ENCODE measurements at places on chromosomes 3 and 15.
A peak's percentile ranks its signal among the peaks of the same experiment; 100 is the strongest.

- no peak for DNase-seq
Observed at GRCh38 chr15:101539930-101540329, 50.4 kb upstream of the PCSK6 start.

DNA sequence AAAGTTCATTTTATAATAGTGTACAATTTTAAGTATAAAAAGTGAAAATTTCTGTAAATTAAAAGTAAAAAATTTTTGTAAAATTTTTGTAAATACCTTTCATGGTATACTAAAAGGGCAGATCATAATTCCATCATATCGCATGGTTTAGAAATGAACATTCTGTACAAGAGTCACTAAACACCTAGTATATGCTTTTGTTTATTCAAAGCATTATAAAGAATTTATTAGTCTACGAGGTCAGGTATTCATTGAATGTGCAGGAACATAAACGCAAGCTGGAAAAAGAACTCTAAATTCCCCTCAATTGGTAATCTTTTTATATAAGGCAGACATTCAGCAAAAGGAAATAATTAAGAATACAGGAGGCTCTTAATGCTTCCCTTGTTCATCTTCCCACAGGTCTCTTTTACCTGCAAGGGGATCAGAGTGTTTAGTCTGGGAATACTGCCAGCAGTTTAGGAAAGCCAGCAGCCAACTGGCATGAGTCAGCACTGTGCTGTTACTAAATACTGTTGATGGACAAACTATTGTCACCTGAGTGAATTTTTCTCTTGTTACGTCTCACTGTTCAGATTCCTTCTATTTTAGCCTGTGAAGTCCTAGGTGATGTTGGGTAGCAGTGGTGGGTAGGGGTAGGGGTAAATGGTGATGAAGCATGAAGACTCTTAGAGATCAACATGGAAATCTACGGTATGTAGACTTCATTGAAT lies 70.1 kb downstream of the UQCC5 start:
- no peak for DNase-seq

DNA sequence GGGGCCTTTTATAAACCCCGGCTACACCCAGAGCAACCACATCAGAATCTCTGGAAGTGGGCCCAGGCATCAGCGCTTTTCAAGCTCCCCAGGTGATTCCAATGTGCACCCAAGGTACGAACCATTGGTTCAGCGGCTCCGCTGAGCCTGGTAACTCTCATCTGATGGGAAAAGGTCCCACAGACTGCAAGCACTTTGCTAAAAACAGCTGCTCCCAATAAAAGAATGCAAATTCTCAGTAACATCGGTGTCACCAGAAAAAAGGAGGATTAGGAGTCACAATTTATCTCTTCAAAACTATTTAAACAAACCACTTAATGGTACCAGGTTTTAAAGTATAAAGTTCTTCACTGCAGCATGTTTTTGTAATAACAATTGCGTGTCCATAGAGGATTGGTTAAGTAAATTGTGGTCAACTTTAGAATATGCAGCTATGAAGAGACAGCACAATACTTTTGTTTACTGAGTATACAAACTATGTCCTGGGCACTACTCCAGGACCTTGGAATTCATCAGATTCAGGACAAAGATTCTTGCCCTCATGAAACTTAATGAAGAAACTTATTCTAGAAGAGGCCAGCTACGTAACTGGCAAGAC lies 660.7 kb upstream of the ADAMTS9 start:
- DNase-seq: no peak

- DNase-seq: no peak
Observed at GRCh38 chr15:29039466-29040369, 153.9 kb downstream of the APBA2 start.

DNA sequence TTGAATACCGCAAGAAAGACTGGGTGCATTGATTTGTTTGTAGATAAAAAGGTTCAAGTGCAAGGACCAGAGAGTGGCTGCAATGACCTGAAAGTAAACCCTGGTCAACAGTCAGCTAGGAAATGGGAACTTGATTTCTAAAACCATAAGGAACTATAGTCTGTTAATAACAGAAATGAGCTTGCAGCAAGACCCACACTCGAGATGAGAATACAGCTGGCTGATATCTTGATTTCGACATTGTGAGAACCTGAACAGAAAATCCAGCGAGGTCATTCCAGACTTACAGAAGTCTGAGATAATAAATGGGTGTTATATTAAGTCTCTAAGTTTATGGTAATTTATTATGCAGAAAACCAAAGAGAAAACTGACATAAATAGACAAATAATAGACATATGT lies 177.3 kb downstream of the NFKBIZ start:
- no peak for DNase-seq

DNA sequence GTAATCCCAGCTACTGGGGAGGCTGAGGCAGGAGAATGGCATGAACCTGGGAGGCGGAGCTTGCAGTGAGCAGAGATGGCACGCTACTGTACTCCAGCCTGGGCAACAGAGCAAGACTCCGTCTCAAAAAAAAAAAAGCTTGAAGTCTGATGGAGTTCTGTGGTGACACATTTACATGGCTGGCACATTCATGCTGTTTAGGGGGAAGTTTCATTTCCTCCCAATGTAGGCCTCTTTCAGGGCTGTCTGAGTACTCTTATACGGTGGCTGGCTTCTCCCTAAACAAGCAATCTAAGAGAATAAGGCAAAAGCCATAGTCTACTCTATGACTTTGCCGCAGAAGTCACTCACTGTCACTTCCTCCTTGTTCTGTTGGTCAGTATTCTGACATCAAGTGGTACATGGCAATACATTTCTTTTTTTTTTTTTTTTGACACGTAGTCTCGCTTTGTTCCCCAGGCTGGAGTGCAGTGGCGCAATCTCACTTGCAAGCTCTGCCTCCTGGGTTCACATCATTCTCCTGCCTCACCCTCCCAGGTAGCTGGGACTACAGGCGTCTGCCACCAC lies 41.2 kb downstream of the OIP5 start:
- no peak for DNase-seq

DNA sequence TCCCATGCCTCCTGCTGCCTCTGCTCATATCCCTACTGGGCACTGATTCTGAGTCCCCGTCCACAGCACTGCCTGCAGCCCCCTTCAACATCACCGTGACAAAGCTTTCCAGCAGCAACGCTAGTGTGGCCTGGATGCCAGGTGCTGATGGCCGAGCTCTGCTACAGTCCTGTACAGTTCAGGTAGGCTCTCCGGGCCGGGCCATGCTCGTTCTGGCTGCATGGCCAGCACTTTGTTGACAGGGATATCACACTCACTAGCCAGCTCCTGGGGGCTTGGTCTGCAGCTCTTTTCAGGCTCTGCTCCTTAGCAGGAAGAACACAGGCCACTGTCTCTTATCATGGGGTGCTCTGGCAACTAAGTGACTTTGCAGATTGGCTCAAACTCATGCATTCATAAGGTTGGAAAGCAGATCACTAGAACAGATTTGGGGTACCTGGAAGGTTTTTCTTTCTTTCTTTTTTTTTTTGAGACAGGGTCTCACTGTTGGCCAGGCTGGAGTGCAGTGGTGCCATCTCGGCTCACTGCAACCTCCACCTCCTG lies 6.0 kb downstream of the TYRO3 start:
- DNase-seq: no peak

DNA sequence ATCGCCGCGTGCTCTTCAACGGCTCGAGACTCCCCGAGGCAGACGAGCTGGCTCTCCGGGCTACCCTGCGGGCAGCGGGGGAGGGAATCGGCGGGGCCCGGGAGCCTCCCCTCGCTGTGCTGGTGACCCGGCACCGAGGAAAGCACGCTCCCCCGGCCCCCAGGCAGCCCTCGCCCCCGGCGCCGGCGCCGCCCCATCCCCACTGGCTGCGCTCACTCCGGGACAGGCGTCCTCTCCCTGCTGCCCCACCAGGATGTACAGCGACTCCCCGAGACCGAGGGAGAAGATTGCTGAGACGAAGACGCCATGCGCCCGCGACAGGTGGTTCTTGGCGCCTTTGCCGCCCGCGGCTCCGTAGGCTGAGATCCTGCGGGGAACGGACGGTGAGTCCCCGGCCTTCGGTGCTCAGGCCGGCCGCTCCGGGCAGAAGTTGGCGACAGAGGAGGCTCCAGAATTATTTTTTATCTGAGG lies 1.7 kb downstream of the LTK start:
- no peak for DNase-seq

GRCh38 chr15:79160211-79160610 lies 69.6 kb upstream of the RASGRF1 start:
- no peak for DNase-seq

DNA sequence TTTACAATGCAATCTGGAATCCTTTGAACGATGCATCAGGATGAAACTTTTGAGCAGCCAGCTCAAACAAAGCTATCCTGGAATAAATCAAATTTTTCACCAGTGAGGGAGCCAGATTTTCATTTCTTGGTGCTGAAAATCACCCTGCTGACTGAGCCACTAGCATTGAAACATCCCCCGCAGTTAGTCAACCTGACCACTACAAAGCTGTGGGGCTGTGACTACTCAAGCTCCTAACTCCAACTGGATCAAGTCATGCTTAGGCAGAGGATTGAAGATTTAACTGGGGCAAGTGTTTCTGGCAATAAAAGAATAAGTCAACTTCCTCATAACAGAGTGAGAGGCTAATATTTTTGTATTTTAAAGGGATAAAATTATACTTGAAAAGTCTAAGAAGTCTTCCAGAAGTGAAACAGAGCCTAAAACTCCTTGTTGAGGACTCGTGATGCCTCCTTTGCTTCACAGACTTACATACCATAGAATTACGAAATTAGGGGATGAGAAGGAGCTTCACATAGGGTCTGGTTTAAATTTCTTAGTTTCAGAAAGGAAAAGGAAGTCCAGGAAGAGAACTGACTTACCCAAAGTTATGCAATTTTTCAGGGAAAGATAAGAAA lies 177.8 kb downstream of the SERPINI1 start:
- DNase-seq: no peak

DNA sequence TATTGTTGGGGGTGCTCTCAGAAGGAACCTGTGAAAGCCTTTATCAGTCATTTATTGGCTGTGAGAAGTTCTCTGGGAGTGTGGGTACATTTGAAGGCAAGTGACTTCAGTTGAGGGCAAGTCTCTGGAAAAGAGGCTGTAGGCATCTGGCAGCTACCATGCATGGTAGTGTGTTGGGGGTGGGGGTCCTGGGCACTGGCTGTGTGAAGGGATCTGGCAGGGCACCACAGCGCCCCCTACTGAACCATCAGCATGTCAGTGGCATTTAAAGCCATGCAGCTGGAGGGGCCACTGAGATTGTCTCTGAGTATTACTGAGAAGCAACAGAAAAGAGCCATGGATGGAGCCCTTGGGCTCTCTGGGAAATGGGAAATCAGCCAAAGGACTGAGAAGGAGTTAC lies 30.6 kb downstream of the CRTAP start:
- no peak for DNase-seq

- no peak for DNase-seq
Observed at GRCh38 chr3:149395107-149396089, 17.9 kb upstream of the TM4SF1 start.

DNA sequence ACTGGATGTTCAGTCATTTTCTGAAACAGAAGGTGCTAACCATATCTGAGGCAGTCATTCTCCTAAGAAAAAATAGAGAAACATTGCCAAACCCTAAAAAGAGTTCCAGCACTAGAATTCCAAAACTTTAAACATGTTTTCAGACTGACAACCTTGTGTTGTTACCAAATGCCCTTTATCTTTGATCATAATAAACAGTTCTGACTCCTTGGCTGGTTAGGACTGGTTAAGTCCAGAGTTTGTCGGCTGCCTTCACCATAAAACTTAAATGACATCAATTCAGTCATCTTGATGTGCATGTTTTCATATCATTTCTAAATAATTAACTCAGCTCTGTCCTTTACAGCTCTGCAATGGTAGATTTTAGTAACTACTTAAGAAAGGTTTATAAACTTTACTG lies 68.0 kb downstream of the COL8A1 start:
- no peak for DNase-seq

- DNase-seq: no peak
Observed at GRCh38 chr3:115930922-115931321, 307.6 kb downstream of the GAP43 start.

GRCh38 chr3:45104715-45105711 lies 41.2 kb downstream of the CDCP1 start:
- DNase-seq: no peak

GRCh38 chr15:44719293-44719999 lies 8.1 kb downstream of the B2M start:
- DNase-seq: no peak

- DNase-seq: no peak
Observed at GRCh38 chr3:13637311-13637891, 88.5 kb downstream of the FBLN2 start.

- DNase-seq: no peak
Observed at GRCh38 chr15:53251996-53252395, 461.9 kb upstream of the ONECUT1 start.

GRCh38 chr3:25057379-25057778 lies 370.7 kb upstream of the RARB start:
- no peak for DNase-seq

DNA sequence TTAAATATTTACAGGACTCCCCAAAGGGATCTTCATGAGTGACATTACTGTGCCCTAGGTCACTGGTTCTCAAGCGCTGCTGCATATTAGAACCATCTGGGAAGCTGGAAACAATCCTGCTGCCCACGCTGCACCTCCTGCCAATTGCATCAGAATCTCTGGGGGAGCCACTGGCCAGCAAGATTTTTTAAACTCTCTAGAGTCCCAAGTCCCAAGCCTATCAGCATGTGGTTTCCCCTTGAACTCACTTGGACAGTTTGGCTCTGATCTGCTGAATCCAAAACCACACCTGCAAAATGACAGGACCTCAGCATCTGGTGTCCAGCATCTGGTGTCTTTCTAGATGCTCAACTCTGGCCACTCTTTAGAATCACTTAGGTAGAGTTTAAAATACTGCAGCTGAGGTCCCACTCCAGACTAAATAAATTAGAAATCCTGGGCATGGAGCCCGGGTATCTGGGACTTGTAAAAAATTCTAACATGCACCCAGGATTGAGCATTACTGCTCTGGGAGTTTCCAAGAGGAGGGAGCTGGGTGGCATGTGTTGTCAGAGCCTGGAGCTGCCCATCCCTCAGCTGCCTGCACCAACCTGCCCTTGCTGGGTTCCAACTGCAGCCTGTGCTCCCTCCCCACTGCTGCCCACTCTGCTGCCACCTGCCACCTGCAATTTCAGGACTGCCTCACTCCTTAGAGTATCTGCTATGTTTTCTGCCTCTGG lies 311.3 kb downstream of the SLC9A9 start:
- peak; percentile 80 for DNase-seq

DNA sequence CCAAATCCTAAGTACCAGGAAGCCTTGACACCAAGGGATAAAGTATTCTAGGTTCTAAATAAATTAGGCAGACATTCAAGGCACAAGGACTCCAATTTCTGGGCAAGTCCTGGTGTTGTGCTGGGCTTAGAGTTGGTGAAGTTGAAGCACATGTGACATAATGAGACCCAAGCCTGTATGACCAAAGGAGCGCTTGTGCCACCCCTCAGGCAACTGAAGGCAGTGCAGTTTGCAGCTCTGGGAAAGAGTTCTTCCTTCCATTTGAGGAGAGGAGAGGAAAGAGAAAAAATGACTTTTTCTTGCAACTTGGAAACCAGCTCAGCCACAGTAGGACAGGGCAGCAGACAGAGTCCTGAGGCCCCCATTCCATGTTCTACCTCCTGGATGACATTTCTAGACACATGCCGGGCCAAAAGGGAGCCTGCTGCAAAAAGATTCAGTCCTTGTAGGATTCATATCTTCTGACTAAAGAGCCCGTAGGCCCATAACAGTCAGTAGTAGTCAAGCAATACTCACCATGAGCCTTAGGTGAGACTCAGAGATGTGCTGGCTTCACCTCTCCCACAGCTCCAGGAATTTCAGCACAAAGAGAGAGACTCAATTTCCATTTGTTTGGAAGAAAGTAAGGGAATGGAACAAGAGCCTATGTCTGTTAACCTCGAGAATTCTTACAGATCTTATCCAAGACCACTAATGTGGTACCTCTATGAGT lies 588.8 kb upstream of the BCHE start:
- no peak for DNase-seq

GRCh38 chr3:150014782-150015181 lies 44.1 kb upstream of the PFN2 start:
- no peak for DNase-seq
